ENCODE measurements at places on chromosomes 6 and 20.

GRCh38 chr20:63955827-63956663 lies at the start of gene UCKL1:
Gene UCKL1, minus strand, starts transcription at chr20:63956416. Its CDS starts 44 bp downstream, at chr20:63956372.
- peak; percentile 46 for DNase-seq

DNA sequence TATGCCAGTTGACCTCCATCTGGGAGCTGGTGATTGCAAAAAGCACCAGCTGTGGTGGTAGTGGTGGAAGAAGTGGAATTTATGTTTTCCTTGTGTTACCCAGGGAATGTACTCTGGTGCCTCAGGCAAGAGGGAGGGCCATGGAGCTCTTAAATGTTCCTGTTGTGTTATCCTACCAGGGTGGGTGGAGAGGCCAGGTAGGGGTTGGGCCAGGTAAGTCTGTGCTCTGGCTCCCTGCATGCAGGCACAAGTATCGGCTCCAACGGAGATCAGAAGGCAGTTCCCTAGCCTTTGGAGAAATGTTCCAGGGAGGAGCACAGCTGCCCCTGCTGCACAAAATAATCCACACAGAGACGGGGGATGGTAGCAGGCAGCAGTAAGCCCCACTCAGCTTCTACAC lies 419.3 kb upstream of the EYS start:
- no peak for DNase-seq

GRCh38 chr6:131673184-131673583 lies 28.0 kb downstream of the OR2A4 start:
- DNase-seq: no peak

DNA sequence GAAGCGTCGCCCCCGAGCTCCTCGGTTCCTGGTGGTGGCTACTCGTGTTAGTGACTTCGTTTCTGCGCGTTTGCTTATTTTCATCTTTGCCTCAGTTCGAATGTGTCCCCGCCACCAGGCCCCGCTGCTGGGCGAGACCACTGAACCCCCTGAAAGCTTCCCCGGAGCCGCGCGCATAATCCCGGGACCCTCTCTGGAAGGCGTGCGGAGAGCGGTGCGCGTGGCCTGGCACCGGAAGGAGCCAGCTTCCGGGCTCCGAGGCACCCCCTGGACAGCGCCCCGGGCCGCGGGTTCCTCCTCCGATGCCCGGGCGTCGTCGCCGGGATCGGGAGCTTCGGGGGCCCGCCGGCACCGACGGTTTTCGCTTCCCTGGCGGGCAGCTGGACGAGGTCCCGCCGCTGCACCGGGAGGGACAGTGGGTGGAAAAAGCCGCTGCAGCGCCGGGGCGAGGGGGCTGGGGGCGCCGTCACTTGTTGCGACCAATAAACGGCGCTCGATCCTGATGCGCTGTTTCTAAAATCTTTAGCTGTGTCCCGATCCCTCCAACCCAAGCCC lies 643 bp upstream of the SLC35D3 start:
- DNase-seq: no peak

DNA sequence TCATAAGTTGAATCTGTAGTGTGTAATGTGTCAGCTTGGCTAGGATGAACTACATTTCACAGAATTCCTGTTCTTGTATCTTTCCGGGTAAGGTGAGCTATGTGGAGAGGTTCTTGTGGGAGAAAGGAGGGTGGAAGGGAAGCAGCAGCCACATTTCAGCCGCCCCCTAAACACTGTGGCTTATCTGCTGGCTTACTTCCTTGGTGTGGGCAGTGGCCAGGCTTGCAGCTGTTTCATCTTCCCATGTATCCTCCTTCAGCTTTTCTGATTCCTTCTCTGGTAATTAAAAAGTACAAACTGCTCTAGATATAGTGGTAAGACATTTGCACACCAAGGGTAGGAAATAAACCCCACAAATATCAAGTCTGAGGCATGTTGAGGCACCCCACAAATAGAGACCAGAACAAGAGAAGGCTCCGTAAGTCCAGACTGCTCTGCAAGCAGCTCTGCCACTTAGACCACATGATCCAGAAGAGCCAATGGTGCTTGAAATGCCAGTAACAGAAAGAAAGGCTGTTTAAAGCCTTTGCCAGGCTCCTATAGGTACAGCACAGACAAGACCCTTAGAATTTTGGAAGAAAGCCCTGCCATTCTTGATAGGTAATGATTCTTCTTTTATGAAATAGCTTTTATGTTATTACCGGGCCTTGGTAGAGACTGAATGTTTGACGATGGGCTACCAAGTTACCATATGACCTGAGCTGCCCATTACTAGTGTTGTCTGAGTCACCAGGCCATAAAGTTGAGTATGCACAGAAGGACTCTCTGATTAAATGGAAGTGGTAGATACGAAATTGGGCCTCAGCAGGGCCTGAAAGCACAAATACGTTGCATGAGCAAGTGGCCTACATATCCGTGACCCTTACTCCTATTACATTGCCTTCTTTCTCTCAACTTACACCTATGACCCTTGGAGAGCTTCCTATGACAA lies 215.0 kb upstream of the SGK1 start:
- no peak for DNase-seq

GRCh38 chr20:56776345-56776744 lies 147.2 kb downstream of the TFAP2C start:
- no peak for DNase-seq

GRCh38 chr20:34675561-34675960 lies 1.3 kb downstream of the PIGU start:
- no peak for DNase-seq

- DNase-seq: no peak
Measured at GRCh38 chr6:53771785-53772624, 22.8 kb upstream of the LRRC1 start.

DNA sequence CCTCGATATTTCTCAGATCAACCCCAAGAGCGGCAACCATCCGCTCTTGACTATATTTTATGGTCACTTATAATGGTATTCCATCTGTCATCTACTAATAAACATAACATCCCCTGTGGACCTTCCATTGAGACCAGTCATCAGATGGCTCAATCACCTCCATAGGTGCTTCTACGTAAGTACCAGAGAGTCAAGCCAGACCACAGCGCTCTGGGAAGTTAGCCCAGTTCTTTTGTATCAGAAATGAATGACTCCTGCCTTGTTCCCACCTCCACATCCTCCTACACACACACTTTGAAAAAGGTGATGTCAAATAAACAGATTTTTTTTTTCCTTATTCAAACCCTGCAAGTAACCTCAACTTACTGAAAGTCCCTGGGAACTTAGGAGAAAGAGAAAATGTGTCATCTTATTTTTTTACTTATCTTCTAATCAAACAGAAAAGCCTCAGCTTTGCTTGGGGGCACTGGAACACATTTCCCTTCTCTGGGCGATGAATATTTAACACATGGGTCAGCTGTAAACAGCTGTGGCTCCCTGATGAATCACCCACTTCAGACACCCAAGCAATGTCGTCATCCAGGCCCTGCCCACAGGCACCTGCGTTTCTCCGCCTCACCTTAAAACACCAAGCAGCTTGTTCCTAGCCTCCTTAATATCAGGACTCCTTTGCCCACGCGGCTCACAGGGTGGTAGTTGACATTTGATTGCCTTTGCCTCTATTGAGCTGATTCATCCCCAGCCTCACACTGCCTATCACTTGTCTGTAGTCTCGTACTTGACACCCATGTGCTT lies 121.4 kb upstream of the LY86 start:
- DNase-seq: no peak

GRCh38 chr6:117771403-117771802 lies 96.1 kb downstream of the NUS1 start:
- no peak for DNase-seq

DNA sequence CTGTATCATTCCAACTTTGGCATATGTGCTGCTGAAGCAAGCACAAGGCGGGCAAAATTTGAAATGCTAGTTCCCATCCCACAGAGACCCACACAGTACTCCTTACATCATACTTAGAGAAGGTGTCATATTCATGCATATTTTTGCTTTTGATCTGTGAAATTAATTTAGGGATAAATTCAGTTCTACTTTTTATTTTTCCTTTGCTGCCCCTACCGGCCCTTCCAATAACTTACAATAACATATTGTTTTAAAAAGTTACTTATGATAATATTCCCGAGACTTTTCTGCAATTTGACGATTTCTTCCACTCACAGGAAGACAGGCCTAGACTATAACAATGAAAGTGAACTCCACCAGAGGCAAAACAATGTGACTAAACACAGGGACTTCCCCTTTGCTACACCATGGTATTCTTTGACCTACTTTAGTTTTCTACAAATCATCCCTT lies 35.0 kb downstream of the SESN1 start:
- peak; percentile 37 for DNase-seq

DNA sequence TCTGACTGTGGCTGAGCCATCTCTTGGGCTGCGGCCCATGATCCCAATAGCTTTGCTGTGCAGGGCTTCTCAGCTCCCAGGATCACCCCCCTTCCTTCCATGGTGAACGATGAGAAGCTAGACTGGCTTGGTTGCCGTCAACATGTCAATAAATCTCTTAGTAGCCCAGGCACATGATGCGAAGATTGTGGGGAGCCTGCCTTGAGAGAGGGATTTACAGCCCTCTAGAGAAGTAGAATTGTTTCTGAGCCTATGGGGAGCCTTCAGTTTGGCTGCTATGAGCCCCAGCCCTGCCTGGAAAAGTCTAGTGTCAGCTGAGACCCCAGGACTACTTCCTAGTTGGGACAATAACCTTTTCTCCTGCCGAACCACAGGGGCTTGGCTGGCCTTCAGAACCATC lies 3.3 kb upstream of the PIGT start:
- no peak for DNase-seq

GRCh38 chr6:29501106-29501505 lies 13.3 kb upstream of the MAS1L start:
- DNase-seq: no peak

DNA sequence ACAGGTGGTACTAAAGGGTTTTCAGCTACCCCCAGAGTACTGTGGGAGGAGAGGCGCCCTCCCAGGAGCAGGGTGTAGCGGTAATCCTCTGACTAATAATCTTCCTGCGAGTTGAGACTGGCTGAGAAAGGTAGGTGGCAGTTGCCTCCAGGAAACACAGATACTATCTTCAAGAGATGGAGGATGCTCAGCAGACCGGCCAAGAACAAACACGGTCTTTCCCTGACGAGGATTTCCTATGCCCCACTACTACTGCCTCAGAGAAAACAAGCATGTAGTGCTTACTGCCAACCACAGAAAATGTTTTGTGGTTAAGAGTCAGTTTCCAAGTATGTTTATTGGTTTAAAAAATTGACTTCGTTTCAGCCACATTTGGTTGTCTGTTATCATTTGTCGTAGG lies 26.8 kb downstream of the C6orf89 start:
- peak; percentile 81 for DNase-seq

DNA sequence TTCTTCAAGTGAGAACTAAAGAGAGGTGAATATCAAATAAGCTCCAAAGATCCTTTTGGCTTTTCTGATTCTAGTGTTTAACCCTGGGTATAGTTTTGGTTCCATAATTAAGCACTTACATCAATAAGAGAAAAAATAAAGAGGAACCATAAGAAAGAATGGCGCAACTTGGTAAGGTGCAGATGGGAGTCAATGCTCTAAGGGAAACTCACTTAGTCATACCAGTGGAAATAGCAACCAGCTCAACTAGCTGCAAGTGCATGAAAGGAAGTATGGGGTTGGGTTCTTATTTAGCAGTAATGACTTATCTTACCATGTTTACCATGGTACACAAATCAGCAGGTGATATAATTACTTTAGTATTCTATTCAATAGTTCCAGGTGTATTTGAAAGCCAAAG lies 296.5 kb upstream of the RUNX2 start:
- DNase-seq: no peak

DNA sequence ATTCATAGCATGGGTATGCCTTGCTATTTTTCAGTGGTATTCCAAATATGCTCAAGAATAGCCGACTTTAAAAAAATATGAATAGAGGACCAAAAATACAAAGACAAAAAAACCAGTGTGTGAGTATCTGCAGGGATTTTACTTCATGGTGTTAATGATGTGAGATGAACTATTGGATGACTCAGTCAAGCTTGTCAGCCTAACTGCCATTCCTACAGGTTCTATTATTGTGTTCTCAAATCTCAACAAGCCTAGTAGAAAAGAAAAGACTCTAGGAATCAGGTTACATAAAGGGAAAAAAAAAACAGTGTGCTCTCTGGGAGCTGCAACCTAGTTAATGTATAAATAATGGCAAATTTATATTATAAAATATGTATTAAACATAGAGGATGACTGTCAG lies 588.4 kb upstream of the BTBD3 start:
- DNase-seq: peak; percentile 65

DNA sequence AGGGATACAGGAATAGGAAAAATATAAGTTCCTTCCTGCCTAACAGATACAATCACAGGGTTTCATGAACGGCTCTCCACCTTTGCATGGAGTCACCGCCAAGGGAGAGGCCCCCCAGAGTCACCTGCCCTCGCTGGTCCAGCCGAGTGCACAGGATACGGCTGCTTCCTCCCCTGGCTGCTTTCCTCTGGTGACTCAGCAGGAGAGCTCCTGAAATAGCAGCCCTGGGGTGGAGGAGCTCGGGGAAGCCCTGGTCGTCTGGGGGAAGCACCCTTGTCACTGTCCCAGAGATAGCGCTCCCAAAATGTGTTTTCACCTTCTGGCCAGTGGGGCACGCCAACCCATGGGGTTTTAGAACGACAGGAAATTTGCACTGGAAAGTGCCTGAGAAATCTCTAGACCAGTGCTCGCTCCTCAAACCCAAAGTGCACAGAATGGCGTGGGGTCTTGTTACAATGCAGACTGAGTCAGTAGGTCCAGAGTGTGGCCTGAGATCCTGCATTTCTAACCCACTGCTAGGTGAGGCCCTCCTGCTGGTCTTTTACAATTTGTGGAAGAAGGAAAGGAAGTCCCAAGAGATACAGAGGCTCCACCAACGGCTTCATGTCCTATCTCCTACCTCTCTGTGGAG lies 35.9 kb upstream of the FAM50B start:
- peak; percentile 35 for DNase-seq

GRCh38 chr6:107319906-107320530 lies 139.3 kb downstream of the PDSS2 start:
- no peak for DNase-seq

GRCh38 chr6:88992741-88993552 lies 29.5 kb upstream of the RNGTT start:
- DNase-seq: no peak

DNA sequence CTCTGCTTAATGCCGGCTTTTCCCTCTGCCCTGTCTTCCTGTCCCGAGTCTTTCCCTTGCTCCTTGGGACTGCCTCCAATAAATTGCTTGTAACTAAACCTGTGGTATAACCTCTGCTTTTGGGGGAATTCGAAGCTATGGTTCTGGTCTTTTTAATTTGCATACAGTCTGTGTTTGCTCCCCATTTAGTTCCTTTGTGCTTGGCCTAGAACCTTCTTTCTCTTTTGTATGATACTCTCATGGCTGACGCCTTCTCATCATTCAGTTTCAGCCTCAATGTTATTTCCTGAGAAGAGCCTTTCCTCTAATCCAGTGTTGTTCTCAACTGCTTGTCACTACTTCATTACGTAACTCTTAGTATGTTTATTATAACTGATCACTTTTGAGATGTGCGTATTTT lies 248.0 kb downstream of the PHF3 start:
- DNase-seq: no peak

DNA sequence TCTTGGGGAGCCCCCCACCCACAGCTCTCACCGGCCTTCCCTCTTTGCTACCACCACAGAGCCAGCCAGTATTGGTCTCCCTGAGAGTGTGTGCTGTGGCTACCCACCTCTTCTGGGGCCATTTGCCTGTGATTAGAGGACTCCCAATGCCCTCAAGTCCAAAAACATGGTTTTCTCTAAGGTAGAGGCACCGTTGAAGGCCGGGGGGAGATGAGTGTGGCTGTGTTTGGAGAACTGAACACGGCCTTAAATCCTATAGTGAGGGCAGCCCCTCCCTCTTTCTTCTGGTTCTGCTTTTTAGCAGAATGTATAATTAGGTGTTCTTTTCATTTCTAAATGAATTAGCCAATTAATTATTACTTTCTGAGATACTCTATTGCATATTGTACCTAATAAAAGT lies 2.5 kb downstream of the CCR6 start:
- DNase-seq: no peak
